ENCODE measurements at places on chromosomes 2 and 18.

DNA sequence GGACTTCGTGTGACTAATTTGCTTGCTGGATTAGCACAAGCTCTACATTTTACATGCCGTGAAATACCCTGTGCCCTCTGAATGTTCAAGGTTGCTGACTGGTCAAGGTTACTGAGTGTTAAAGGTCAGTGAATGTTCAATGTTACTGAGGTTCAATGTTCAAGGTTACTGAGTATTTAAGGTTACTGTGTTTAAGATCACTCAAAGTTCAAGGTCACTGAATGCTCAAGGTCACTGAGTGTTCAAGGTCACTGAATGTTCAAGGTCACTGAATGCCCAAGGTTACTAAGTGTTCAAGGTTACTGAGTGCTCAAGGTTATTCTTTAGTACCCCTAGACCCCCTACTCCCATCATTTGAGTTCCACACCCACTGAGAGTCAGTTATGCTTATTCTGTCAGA, 277.6 kb downstream of the CLIP4 start:
- no peak for DNase-seq

DNA sequence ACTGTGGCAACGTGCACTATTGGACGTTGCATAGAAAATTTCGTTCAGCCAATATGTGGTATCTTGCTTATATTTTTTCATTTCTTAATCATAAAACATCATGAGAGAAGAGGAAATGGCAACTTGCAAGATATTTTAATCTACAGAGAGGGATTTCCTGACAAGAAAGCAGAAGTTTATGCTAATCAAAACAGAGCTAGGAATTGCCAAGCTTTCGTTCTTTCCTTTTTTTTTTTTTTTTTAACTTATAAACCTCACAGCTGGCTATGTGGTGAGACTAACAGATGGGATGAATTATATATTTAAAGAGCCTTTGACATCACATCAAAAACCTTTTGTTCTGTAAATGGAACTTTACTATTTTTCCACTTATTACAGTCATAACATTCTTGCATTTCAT, 1136.9 kb upstream of the TMEFF2 start:
- DNase-seq = no peak

- DNase-seq = no peak
Measured at GRCh38 chr2:229714080-229714735, at the start of gene DNER. Gene DNER, minus strand, starts transcription at chr2:229714555. Its CDS starts 132 bp downstream, at chr2:229714423.

GRCh38 chr2:234787114-234787513, 164.7 kb upstream of the SH3BP4 start:
- DNase-seq = no peak

DNA sequence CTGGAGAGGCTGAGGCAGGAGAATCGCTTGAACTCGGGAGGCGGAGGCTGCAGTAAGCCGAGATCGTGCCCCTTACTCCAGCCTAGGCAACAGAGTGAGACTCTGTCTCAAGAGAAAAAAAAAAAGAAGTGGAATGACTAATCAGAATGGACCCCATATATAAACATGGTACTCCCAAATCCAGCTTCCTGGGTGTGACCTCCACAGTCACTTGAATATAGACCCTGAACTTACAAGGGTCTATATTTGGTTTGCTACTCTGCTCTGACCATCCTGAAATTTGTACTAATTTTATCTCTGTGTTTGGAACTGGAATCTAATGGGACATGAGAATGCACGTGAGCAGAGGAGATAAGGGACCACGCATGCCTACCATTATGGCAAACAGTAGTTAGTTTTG, 275.0 kb downstream of the TNS1 start:
- DNase-seq = no peak

DNA sequence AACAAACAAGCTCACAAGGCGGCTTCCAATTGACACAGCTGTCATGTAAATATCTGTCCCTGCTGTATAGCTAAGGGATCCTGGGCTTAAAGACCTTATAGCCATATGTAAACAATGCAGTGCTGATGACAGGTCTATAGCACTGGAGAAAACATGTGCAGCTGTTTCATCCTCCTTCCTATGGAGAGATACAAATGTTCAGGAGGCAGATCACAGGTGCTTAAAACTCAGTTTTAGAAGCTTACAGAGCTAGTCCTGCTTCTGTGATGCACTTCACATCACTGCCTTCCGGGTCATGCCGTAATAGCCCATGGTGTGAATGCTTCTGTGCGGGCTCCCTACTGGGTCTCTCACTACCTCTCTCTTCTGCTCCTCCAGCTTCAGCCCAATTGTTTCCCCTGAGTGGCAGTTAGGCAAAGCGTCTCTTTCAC, 262.4 kb upstream of the CHST9 start:
- no peak for DNase-seq

DNA sequence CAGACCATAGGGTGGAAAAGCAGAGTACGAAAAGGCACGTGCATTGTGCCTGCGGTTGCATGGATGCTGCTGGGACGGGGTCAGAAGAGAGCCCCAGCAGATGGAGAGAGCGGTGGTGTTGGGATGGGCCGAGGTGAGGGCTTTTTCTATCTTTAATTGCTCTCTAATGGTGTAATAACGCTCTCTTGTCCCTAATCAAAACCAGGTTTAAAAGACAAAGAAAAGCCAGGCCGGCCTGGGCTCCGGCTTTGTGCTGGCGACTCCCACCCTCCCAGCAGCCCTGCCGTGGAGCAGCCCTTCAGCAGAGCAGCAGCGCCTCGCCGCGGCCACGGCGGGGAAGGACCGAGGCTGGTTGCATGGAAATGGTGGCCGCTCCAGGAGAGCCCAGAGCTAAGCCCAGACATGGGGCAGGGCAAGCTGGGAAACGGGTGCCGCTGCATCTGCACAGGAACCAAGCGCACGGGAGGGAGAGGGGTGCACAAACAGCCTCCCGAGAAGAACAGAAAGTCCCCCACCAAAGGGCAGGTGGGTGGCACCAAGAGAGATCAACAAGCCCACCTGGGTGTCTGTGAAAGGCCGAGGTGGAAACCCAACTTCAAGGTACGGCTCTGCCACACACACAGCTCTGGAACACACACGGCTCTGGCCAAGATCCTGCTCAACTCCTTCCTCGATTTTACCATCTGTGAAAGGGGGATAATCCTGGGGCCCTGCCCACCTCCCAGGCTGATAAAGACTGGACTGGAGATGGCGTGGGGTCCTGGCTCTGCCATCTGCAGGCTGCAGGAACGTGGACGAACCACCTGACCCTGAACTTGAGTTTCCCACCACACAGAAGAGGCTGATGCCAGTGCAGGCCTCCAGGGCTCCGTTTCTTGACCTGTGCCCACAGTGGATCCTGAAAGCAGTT, 15.0 kb downstream of the HS1BP3 start:
- DNase-seq = peak; percentile 30

DNA sequence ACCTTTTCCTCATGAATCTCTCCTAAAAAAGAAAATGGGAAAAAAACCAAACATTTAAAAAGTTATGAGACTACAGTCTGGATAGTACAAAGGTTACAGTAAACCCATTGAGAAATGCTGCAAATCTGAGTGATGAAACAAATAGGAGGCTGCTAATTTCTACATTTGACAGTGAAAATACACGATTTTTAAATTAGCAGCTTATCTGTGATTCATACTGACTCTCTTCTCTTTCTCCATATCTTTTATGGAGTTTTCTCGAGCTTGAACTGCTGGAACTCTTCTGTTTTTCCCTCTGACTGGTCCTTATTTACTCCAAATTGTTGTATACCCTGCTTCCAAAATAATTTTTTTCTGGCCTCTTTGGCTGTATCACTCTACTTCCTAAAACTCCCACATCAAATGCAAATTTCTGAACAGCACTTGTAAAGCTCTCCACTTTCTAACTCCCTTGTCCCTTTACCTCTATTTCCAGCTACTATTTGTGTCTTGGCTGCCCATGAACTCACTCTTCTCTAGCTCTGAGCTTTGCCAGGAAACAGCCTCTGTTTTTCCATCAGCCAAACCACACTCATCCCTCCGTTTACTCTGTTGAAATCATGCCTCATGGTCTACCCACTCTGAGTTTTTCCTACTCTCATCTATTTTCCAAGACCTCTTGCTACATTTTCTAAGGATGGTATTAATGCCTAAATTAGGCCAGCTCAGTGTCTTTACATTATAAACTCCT, 73.7 kb downstream of the RBMS1 start:
- DNase-seq = no peak

DNA sequence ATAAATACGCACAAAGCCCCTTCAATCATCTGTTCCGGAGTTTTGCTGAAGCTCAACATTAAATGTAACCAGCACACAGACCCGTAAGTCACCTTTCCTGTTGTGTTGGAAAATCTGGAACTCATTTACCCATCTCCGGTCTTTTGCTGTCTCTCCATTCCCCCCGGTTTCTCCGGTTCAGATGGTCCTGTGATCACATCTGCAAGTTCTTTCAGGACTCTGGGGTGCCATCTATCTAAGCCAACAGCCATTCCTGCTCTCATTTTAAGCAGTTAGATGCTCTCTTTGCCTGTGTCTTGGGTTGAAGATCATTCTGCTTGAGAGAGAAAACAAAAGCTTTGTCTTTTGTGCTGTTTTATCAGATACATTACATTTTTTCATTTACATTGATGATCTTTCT, 91.7 kb upstream of the TGIF1 start:
- no peak for DNase-seq

DNA sequence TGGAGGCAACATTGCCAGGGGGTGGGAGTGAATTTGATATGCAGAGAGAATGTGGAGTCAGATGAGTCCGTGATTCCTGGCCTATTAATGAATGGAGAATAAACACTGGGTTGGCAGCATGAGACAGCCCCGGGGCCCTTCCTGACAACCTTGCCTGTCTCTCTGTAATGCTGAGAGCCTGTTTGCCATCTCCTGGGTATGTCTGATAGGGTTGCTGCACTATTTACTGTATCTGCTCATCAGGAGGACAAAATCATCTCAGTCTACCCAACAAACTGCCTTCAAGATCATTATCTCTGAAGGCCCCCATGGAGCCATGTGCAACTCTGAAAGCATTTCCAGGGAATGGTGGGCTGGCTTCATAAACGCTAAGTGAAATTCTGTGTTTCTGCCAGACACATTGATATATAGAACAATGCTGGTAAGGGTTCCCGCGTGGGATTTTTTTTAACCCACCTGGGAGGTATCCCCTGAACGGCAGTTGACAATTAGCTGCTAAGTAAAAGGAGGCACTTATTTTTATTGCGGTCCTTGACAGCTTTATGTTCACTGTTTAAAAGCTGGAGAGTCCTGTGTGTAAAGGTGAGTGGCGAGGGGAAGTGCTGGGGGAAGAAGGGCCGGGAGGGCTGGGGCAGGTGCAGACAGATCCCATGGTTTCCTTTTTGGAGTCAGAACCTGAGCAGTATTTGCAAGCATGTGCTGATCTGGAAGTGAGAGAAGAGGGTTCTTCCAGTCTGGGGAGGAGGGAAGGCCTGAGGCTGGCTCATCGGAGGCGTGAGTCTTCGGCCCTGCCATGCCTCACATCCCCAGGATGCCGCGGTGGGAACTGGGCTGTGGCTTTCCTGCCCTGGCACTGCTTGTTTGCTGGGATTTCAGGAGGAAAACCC, 64.8 kb downstream of the ARHGAP25 start:
- no peak for DNase-seq

- DNase-seq = no peak
Measured at GRCh38 chr2:174004905-174005605, 39.9 kb upstream of the SP3 start.

DNA sequence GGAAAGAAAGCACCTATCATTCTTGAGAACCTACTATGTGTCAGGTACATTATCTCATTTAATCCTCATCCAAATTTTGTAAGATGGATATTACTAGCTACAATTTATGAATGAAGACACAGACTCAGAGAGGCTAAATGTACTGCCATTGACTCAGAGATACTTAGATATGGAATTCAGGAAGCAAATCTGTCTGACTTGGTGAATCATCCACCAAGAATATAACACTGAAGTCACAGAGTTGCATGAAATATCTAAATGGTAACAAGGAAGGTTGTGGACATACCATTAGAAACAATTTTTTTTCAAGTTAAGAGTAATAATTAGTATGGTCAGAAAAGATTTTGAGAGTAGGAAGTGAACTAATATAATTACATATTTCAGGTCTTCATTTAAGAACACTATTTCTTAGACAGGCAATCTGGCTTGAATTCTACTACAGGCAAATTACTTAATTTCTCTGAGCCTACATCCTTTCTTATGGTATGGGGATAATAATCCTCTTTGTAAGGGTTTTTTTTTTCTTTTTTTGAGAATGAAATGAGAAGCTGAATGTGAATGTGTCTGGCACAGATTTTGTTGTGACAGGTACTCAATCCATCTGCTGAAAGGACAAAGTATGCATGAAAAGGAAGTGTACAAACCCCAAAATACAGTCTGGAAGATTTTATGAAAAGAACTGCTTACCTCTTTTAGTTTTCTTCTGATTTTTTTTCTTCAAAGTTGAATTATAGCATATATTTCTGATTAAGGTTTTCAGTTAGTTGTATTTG, 14.8 kb upstream of the C2orf66 start:
- DNase-seq = no peak

DNA sequence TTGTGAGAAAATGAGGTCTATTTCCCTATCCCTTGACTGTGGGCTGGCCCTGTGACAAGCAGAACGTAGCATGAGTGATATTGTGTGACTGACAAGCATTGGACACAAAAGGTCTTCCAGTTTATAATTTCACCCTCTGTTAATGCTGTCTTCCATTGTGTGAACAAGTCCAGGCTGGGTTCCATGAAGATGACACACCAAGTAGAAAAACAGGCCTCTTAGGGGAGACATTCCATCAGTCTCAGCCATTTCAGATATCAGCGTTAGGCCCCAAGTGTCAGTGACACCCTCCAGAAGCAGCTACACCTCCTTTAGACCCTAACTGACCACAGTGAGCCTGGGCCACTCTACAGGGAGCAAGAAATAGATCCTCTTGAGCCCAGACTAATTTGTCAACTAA, 511.3 kb downstream of the FBXO15 start:
- no peak for DNase-seq

- no peak for DNase-seq
Measured at GRCh38 chr2:56133931-56134629, 49.7 kb upstream of the CCDC85A start.
